ENCODE measurements at places on chromosomes 5 and 9.

DNA sequence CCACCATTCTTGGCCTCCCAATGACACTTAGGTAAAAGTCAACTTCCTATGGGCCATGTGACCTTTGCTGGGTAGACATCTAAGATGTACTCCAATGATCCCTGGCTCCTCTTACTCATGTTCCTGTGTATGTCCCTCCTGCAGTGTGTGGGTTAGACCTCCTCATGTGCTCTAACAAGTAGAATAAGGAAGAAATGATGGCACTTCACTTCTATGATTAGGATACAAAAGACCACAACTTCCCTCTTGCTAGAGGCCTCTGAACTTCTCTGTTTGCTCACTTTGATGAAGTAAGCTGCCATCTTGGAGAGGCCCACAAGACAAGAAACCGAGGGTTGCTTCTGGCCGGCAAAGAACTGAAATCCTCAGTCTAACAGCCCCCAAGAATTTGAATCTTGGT is 131.8 kb downstream of the TAF11L14 start:
- DNase-seq, result no peak

GRCh38 chr9:15189481-15189880 is 117.5 kb downstream of the TTC39B start:
- DNase-seq, result no peak

- no peak for DNase-seq
Observed at GRCh38 chr5:128572051-128572929, 34.2 kb upstream of the FBN2 start.

- peak; percentile 24 for DNase-seq
Observed at GRCh38 chr5:219460-219863, 1.3 kb downstream of the SDHA start.

GRCh38 chr5:167835146-167835545 is 456.3 kb upstream of the WWC1 start:
- no peak for DNase-seq

DNA sequence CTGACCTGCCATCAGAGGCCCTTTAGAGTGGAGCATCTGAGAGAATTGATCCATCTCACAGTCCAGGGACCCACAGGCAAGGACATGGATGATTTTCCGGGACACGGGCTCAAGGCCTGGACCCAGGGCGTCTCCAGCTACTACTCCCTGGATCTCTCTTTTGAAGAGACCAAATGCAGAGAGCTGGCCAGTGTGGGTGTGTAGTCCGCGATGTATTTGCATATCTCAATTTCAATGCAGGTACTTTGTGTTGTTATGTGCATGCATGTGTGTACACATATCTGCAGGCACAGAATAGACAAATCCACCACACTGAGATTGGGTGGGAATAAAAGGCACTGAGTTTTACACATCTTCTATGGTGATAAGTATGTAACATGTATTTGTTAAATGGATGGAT is 30.8 kb upstream of the ASTN2 start:
- DNase-seq, result no peak

- DNase-seq, result no peak
Observed at GRCh38 chr5:148261221-148261620, 7.4 kb upstream of the SPINK13 start.

DNA sequence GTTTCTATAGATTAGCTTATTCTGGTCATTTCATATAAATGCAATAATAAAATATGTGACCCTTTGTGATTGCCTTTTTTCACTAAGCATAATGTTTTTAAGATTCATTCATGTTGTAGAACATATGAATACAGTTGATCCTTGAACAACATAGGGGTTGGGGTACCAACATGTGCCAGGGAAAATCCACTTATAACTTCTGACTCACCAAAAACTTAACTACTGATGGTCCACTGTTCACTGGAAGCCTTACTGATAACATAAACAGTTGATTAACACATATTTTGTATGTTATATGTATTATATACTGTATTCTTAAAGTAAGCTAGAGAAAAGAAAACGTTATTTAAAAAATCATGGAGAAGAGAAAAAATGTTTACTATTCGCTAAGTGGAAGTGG is 12.1 kb downstream of the ARHGEF37 start:
- DNase-seq, result no peak

All from stimulated activated naive CD8-positive, alpha-beta T cell treated with anti-CD3 and anti-CD28 coated beads, Interleukin-15, Interleukin-2, amounts not matched to agents 100 U/mL and 50 U/mL, for 24 hours (primary cell).